ENCODE measurements at places on chromosomes 3 and 15.

DNA sequence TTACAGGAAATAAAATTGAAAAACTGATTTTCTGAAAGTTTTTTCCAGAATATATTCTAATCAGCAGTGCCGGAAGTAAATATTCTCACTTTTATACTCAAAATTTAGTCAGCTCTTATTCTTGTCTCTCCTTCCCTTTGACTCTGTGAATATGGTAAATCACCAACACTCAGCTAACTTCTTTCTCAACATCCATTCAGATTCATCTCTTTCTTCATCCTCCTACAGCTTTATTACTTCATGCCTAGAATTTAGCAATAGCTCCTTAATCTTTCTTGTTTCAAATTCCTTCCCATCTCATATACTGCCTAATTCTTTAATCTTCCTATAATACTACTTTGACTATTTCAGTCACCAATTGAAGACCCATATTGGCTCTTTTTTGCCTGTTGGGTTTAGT lies 67.9 kb downstream of the FGF7 start:
- no peak for DNase-seq

GRCh38 chr15:64865998-64866520 lies 24.3 kb downstream of the PLEKHO2 start:
- no peak for DNase-seq

DNA sequence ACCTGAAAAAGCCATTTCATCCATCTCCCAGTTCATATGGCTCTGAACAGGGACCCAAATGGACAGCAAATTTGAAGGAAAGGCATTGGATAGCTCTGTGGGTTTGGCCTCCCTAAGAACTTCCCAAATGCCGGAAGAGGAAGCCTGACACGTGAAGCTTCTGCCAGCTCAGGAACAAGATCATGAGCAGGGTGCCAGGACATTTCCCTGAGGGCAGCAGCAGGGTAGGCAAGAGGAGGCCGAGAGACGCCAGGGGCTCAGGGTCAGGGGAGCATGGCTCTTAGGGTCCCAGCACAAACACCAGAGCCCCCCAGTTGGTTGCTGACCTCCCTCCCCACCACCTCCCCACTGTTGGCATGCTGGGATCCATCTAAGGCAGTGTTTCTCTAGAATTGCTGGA lies 187.5 kb downstream of the MEGF11 start:
- DNase-seq = no peak

DNA sequence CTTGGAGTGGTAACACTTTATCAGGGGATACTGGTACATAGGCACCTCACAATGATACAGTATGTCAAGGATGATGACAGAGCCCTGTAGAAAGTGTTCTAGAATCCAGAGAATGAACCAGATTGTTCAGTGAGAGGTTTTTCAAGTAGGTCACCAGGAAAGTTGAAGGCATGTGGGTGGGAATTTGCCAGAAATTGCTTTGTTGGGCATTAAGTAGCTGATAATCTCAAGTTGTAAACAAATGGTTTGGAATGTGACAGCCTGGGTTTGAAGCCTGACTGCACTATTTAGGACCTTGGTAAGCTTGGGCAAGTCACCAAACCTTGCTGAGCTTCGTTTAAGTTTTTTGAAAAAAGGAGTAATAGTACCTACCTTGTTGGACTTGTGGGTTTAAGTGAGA lies 12.5 kb downstream of the SLC35G2 start:
- DNase-seq = no peak

DNA sequence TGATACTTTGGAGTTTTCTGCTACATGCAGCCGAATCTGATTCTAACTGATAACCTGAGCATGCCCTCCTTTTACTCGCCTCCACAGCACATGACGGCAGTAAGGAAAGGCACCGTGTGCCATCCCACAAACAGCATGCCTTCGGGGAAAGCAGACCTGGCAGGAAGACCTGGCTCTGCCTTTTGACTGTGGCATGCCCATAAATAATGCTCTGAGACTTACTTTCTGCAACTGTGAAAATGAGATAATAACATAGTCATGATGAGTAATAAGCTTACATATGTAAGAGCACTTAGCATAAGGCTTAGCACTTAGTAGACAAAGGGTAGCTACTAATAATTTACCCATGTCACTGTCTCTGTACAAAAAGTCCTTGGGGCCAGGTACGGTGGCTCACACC lies 32.9 kb downstream of the MTHFS start:
- DNase-seq = no peak

- no peak for DNase-seq
Observed at GRCh38 chr3:149015393-149015792, 24.1 kb downstream of the GYG1 start.

- DNase-seq = no peak
Observed at GRCh38 chr15:57873564-57874209, 167.2 kb downstream of the POLR2M start.
